ENCODE measurements at places on chromosomes 7 and 10.

- no peak for DNase-seq
These were observed 58.5 kb downstream of the PWWP2B start for GRCh38 chr10:132455441-132455971.

- DNase-seq: no peak
These were observed 112.2 kb downstream of the ADARB2 start for GRCh38 chr10:1625079-1625478.

- DNase-seq: no peak
These were observed 478.3 kb downstream of the DNAJB6 start for GRCh38 chr7:157814931-157815705.

- DNase-seq: no peak
These were observed 17.5 kb upstream of the LYZL2 start for GRCh38 chr10:30647089-30647488.

GRCh38 chr7:5702876-5703571 lies 78.4 kb downstream of the RNF216 start:
- no peak for DNase-seq

DNA sequence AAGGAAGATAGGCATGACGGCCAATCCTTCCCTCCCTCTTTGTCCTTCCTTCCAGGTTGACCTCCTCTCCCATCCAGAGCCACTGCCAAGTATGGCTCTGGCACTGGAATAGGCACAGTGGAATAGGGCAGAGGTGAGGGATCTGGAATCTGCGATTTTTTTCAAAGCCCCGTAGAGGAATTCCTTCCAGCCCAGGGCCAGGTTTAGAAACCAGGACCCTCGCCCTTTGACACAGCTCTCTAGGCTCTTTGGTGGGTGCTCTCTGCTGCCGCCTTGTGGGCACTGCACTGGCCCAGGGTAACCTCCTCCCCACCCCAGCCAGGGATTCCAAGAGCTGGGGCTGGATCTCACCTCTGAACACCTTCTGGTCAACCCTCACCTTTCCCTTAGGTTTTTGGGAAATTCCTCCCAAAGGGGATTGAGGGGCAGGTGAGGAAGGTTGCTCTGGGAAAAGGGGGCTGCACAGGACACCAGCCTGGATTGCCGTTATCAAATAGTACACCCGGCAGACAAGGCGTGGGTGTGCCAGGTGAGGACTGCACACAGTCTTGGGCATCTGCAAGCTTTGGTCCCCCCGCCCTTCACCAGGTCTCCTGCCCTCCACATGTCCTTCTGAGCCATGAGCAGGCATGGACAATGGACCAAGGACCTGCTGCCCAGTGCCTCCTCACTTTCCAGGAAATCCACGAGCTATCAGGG lies 22.8 kb downstream of the C10orf105 start:
- DNase-seq: peak; percentile 40

DNA sequence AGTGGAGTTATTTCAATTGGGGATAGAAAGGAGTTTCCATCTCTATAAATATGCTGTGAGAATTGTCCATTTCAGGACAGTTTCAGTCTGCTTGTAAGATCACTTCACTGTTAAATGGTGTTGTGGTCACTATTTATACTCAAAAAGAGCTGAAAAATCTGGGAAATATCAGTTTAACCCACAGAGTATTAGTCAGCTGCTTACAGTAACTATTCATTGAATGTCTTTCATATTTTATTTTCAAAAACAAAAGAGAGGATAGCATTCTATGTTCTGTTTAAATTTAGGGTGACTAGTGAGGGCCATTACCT lies 85.4 kb upstream of the PLXDC2 start:
- DNase-seq: no peak

DNA sequence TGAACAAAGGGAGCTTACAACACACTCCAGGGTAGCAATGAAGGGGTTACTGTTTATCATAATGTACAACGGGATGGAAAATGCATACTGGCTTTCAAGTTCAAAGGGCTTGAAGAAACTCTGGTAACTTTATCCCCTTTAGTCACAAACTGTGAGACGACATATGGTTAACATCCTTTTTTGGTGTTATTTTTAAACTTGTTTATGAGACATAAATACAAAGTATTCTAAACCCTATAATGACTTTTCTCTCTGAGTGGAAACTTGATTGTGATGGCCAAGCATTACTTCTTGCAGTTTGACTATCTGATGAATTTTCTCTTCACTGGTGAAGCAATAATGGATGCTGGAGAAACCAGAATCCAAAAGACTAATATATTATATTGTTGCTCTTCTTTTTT lies 62.0 kb upstream of the SEMA3A start:
- no peak for DNase-seq

- no peak for DNase-seq
These were observed 27.5 kb downstream of the ELMO1 start for GRCh38 chr7:37420946-37421695.

- DNase-seq: no peak
These were observed 77.4 kb downstream of the MKI67 start for GRCh38 chr10:128048819-128049210.

DNA sequence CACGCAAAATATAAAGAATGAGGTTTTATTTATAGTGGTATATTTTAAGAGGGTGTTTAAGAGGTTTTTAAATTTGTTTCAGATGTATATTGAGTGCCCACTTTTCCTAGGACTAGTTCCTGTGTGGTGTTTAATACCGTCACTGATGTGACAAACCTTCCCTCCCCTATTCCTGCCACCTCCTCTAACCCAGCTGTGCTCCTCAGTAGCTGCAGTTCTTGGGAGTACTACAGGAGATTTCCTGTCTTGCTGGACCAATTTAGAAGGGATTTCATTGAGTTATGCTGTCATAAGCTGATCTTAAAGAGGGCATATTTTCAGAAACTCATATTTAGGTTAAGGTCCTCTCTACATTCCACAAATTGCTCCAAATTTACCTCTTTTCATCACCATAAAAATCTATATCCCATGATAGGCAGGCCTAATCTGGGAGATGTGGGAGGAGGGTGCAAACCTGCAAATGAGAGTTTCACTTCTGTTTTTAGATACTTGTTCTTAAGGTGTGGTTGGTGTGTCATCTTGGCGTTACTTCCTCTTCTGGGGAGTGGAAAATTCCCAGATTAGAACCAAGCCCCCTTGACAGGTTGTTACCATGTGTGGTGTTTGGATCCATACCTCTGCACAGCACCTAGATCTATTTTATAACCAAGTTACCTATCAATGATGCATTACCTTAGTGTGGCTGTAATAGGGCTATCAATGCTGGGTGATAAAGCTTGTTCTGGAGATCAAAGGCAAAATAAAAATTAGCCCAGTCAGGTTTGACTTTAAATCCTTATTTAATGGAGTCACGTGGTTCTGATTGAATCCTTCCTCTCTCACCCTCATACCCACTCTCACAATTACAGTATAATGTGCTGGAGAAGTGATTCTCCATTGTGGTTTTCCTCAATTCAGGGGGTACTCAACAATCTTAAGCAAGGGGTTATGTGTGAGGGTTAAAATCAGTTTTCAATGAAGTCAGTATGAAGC lies 141.1 kb downstream of the CDK14 start:
- DNase-seq: no peak

DNA sequence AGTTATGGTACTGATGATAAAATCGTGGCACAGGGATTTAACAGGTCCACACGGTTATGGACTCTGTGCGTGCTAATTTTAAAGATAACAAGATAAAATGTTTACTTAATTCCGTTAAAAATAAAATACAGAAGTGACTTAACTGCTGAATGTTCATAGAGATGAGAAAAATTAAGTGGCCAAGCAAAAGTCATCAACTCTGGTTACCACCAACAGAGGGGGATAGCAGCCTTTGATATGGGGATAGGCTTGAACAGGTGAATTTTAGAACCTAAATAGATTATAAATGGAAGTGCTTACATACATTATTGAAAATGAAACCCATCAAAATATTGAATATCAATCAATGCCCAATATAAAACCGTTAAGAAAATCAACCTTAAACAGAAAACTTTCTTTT lies 245.0 kb downstream of the WDR37 start:
- no peak for DNase-seq

DNA sequence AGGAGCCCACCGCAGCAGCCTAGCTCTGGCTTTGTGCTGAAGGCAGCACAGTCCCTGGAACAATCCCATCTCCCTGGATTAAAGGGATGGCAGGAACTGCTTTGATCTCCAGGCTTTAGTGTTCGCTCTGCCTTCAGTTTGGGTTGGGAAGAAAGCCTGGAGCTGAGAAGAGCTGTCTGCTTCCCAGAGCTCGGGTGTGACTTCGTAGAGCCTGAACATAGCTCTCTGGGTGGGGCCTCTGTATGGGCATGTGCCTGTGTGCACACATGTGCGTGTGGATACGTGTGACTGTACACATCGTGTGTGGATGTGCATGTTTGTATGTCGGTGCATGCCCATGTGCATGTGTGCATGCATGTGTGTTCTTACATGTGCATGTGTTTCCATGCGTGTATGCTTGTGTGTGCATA lies 8.7 kb downstream of the ADCY1 start:
- no peak for DNase-seq

DNA sequence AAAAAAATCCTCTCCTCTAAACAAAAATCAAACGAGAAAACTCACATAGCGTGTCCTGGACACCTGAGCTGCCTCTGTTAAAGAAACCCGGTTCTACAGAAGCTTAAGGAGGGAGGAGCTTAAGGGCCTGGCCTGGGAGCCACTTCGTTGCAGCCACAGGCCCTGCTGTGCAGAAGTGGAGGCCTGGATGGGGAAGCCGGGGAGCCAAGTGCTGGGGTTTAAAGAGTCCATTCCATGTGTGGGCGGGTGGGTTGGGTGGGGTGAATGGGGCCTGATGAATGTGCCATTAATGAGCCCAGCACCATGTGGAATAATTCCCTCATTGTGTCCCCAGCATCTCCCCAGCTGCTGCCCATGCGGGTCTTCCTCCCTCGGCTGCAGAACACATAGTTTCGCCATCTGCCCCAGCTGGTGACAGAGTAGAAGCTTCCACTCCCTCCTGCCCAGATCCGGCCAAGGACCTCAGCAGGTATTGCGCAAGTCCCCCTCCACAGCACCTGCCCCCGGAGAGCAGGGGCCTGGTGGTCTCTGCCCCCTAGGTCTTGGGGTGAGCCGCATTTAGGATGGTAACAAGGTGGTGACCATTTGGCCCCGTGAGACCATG lies 127.8 kb upstream of the BTBD16 start:
- no peak for DNase-seq

GRCh38 chr7:66682350-66683093 lies 53.8 kb downstream of the KCTD7 start:
- DNase-seq: no peak

GRCh38 chr10:88975377-88975720 lies 15.2 kb upstream of the FAS start:
- no peak for DNase-seq

DNA sequence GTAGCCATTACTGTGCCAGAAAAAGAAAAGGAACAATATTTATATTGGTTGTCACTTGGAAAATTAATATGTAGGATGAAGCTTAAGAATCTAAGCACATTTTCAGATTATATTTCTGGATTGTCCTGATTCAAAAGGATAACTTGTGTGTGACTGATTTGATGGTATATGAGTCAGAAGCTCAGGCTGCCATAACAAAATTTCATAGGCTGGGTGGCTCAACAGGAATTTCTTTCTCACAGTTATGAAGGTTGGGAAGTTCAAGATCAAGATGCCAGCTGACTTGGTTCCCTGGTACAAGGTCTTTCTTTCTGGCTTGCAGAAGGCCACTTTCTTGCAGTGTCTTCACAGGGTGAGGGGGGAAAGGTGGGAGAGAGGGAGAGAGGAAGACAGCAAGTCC lies 108.5 kb downstream of the ST7 start:
- no peak for DNase-seq

DNA sequence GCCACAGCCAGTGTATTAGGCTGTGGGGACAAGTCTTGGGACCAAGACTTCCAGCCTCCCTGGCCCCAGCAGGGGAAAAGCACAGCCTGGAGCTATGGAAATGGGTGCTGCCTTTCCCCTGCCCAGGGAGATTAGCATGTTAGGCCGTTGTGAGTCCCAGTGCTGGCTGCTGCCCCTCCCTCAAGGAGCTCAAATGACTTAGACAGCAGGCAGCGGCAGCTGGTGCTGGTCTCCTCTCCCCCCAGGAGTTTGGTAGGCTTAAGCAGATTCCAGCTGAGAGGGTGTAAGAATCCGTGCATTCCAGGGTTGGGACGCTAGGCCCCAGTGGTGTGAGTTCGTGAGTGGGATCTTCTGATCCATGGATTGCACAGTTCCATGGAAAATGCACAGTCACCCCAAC lies 301.5 kb upstream of the PHF14 start:
- DNase-seq: no peak

- DNase-seq: no peak
These were observed 43.4 kb downstream of the FAM20C start for GRCh38 chr7:235576-236395.

GRCh38 chr7:92834507-92835260 lies 1.7 kb downstream of the CDK6 start:
- DNase-seq: no peak

DNA sequence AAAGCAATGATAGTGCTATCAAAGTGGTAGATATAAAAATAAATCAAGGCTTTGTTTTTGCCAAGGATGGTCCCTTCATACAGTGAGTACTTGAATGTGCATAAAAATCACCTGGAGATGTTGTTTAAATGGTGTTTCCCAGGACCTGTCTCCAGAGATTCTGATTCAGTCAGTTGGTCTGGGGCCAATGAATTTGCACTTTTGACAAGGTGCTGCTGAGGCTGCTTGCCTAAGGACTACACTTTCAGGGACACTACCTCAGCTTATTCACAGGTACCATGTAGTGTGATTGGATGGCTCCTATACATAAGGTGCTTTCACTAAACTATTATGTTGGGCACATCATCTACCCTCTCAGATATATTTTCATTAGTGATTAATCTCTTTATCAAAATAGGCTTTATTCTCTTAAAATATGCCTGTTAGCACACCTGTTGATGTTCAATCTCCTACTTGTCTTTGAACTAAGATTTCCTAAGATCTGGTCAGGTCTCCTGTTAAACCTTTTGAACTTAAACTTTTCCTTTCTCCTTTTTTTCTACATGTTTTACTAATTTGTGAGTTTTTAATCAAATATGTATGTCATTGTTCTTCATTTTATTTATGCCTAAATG lies 24.3 kb downstream of the CAPZA2 start:
- no peak for DNase-seq

DNA sequence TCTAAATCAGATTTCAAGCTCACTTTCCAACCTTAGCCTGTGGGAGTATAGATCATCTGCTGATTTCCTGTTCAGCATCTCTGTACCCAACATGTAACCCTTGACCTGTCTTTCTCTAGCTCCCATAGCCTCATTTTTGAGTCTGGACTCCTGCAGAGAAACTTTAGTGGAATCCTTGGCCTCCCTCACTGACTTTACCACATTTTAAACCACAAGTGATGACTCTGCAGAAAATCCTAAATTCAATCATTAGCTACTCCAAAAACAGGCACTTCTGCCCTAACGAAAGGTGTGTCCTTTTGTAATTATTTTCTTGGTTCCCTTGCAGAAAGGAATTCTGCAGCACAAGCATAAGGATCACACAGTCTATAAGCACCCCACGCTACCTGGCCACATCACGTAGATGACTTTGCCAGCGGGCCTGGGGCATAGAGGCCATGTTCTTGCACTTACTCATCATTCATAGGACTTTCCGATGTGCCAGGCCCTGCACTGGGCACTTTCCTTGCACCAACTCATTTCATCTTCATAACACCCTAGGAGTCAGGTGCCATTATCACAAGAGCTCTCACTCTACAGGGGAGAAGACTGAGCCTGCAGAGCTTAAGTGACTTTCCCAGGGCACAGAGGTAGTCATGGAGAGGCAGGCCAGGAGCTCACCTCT lies 57.2 kb upstream of the OPALIN start:
- DNase-seq: no peak

Data from activated T-helper 1 cell treated with Interleukin-2 at 50 U/mL for 16 hours (primary cell).